Ascending aorta (tissue), 2 donors: ENCODE measurements at places on chromosomes 16 and 17. TPM values are rescaled to one million over a fixed set of nuclear protein-coding genes. Genes with fewer than 3 reads are reported as not detected.

The TMEM219 gene
- total RNA-seq = 49.2 TPM

DNA sequence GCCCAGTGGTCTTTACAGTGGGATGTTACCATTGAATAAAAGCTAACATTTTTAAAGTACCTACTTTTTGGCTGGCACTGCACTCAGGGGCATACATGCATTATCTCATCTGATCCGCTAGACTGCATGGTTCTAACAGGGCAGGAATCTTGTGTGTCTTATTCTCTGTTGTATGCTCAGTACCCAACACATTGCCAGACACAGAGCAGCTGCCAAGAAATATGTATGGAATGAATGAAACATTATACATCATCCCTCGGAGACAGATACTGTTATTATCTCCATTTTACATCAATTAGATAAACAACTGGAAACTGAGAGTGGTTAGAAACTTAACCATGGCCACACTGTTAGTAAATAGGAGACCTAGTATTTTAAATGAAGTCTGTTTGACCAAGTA is 74.1 kb upstream of the CDH11 start:
- H3K27ac ChIP-seq = no peak overlapping the region
- H3K4me3 ChIP-seq = no peak overlapping the region
- DNase-seq = no peak
- H3K27me3 ChIP-seq = no peaks in the 10 kb centered on the region

DNA sequence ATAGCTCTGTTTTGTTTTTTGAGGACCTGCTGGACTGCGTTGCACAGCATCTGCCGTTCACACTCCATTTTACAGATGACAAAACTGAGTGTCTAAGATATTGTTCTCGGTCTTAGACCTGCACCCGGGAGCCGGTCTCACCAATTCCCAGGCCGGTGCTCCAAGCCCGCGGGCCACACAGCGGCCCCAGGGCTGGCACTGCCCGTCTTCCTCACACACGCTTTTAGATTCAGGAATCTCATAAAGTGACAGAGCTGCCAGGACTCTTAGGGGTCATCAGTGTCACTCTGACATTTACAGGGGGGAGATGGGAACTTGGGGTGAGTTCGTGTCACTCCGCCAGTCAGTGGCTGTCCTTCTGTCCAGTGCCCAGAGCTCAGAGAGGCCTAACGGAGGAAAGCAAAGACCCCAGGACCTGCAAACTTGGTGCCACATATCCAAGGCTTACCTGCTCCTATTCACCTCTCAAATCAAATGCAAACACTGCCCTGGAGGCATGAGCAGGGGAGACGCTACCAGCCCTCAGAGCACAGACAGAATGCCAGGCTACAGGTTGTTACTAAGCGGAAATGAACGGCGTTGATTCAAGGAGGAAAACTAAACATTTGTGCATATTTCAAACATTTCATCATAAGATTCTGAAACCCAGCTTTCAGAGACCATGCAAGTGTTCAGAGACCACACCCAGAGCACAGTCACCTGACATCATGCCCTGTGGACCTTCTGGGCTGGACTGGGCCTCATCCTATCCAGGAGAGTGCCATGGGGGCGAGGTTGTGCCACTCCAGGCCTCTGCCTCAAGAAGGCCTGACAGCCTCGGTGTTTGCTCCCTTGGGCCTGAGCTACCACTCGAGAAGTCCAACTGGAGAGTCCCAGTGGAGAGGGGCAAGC is 29.5 kb downstream of the TNFRSF13B start:
- H3K4me3 ChIP-seq = no peak overlapping the region
- no peaks in the 10 kb centered on the region for H3K4me1 ChIP-seq
- H3K27me3 ChIP-seq = no peaks in the 10 kb centered on the region
- DNase-seq = no peak
- H3K36me3 ChIP-seq = no peaks in the 10 kb centered on the region

DNA sequence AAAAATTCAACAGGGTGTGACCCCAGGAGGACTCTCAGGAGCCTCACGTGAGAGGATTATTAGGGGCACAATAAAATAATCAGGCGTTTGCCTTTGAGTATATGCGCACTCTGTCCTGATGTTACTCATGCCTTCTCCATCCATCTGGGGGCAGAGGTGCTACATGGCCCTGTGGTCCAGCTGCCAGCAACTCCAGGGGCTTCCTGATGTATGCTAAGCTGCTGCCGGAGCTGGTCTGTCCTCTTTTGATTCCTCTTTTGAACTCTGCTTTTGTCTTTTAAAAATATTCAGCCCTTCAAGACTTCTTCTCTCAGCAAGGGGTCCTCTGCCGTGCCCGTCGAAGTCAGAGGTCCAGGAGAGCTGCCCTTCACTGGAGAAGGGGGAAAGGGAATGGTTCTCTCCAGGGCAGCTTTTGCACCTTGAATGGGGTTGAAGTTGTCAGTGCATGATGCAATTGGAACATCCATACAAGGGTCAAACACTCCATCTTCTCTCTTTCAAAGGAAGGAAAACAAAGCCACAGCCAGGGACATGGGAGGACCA is 431.4 kb downstream of the SHISA9 start:
- no peaks in the 10 kb centered on the region for H3K27me3 ChIP-seq
- no peaks in the 10 kb centered on the region for H3K36me3 ChIP-seq
- H3K27ac ChIP-seq = no peak overlapping the region

The HS3ST3B1 gene
- total RNA-seq = 14.6 TPM

DNA sequence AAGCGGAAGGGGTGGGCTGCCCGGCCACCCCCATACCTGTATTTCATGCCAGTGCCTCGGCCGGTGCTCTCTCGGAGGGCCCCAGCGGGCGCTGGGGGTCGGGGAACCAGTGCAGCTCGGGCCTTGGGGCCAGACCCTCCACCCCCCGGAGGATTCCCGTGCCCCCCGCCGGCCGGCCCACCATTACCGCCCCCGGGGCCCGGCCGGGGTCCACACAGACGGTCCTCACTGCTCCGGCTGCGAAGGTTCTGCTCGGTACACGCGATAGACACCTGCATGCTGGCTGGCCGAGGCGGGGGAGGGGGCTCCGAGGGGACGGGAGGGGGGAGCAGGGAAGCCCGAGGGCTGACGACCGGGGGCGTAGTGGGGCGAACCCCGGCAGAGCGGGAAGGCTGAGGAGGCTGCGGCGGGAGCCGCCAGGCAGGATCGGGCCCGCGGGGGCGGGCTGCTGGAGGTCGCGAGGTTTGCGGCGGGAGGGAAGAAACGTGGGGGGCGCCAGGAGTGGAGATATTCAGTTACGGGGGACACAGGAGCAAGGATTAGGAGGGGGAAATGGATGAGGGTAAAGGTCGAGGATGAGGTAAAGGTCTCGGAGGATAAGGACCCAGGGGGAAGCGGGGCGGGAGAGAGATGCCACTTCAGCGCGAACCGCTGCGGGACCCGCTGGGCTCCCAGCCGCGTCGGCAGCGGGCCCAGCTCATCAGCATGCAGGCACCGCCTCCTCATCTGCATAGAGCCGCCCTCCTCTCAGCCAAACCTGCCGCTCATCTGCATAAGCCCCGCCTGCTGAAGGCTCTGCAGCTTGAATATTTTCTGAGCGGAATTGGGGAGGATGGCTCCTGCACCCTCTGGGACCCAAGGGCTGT is at the start of gene KCNAB3:
TSS of gene KCNAB3 (minus strand) at position 699 of the 866 bp plus-strand sequence. CDS start at position 278, 421 bp downstream.
- H3K4me3 ChIP-seq = no peak within 1 kb of the TSS
- H3K27ac ChIP-seq = no peak within 1 kb of the TSS
- H3K36me3 ChIP-seq = peaks cover under 1% of the 10 kb centered on the region

The KRTAP4-9 gene
- total RNA-seq = not detected

DNA sequence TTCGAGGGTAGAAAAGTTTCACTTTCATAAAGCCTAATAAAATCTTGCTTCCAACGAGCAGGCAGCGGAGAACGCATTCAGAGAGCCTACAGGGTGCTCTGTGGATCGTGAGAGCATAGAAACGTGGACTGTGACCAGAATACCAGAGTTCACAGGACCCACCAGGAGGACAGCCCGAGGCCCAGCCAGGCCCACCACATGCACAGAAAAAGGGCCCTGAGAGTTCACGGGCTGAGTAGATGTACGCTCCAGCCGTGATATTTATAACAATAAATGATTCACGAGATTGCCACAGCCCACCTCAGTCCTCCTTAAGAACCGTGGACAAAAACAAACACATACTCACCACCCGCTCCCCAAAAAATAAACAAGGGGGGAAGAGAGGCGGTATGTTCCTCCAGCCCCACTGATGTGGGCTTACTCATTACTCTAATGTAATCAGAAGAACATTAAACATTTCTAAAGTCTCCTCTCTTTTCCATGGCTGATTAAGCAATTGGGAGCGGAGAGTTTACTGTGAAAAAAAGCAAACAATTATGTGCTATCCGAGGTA is 207.2 kb downstream of the C16orf78 start:
- no peak overlapping the region for H3K27ac ChIP-seq
- no peak overlapping the region for H3K4me3 ChIP-seq
- no peaks in the 10 kb centered on the region for H3K27me3 ChIP-seq
- no peaks in the 10 kb centered on the region for H3K36me3 ChIP-seq
- DNase-seq = no peak

The NDEL1 gene
- 103 TPM for total RNA-seq

- no peaks in the 10 kb centered on the region for H3K36me3 ChIP-seq
- no peaks in the 10 kb centered on the region for H3K4me1 ChIP-seq
- H3K27me3 ChIP-seq = no peaks in the 10 kb centered on the region
- DNase-seq = no peak
- peak overlapping the region; percentile 74 for H3K27ac ChIP-seq
Measured at GRCh38 chr17:55710829-55711496, 11.7 kb downstream of the TMEM100 start.

The RTN4RL1 gene
- 11.5 TPM for total RNA-seq

The PRSS27 gene
- not detected for total RNA-seq

The AATK gene
- 20.6 TPM for total RNA-seq

DNA sequence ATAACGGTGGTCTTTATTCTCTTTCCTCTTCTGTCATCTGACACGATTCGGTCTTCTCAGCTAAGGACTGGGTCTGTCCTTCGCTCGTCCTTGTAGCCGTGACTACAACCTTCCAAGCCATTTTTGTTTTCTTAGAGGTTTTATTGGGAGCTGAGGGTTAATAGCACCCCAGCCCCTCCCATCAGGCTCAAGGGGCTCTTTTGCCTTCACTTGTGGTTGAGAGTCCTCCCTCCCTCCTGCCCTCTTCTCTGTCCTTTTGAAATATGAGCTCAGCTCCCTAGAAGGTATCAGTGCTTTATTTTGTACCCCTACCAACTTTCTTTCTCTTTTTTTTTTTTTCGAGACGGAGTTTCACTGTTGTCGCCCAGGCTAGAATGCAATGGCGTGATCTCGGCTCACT is 24.7 kb downstream of the SOCS3 start:
- no peaks in the 10 kb centered on the region for H3K36me3 ChIP-seq
- H3K4me1 ChIP-seq = no peaks in the 10 kb centered on the region
- no peak overlapping the region for H3K27ac ChIP-seq
- no peak for DNase-seq
- no peaks in the 10 kb centered on the region for H3K27me3 ChIP-seq

GRCh38 chr16:28000314-28001169 is 63.0 kb downstream of the GSG1L start:
- H3K4me1 ChIP-seq = no peaks in the 10 kb centered on the region
- DNase-seq = no peak
- no peaks in the 10 kb centered on the region for H3K27me3 ChIP-seq
- H3K27ac ChIP-seq = no peak overlapping the region

DNA sequence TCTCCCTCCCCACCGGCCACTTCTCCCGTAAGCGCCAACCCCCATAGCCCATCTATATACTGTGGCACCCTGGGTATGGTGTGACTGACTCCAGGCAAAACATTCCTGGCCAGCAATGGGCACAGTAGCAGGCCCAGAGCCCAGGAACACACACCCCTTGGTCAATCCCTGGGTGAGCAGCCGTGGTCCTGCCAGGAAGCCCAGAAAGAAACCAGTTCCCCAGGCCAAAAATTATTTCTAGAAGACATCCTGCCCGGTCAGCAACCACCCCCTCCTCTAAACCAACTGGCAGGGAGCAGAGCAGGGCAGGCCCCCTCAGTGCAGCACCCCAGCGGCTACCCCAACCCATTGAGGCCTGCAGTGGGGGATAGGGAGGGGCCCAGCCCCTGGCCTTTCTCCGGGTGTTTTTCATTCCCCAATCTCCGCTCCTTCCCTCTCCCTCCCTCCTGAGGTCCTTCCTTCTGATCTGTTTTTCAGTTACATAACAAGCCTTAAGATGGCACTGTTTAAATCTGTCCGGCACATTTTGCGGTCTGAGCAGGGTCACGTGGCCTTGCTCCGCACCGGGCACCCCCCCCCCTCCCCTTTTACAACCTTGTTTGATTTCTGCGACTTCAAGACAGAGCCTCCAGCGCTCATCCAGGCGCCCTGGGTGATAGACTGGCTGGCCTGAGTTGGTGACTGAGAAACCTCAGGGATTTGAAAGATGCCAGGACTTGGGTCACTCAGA is 2.0 kb downstream of the NPTX1 start:
- no peak for DNase-seq
- peaks cover 34% of the 10 kb centered on the region for H3K4me1 ChIP-seq
- H3K27me3 ChIP-seq = peaks cover 35% of the 10 kb centered on the region

The MYOCD gene
- total RNA-seq = 153 TPM

DNA sequence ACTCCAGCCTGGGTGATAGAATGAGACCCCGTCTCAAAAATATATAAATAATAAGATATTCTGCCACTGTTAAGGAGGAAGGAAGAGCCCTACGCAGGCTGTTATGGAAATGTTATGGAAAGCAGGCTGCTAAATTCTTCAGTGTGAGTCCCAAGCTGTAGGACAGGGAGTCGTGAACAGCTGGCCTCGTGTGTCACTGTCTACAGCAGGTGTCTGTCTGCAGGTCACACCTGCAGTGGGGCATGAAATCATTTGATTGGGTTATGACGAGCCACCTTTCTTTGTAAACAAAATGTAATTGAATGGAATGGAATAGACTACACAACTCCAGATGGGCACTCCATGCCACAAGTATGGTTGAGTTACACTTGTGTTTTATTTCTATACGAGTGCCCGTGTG is 15.6 kb upstream of the LITAF start:
- no peaks in the 10 kb centered on the region for H3K36me3 ChIP-seq
- no peak overlapping the region for H3K27ac ChIP-seq
- H3K4me1 ChIP-seq = peaks cover 15% of the 10 kb centered on the region
- DNase-seq = no peak
- no peak overlapping the region for H3K4me3 ChIP-seq

- no peak overlapping the region for H3K27ac ChIP-seq
- H3K4me1 ChIP-seq = no peaks in the 10 kb centered on the region
- H3K36me3 ChIP-seq = no peaks in the 10 kb centered on the region
- H3K27me3 ChIP-seq = no peaks in the 10 kb centered on the region
- H3K4me3 ChIP-seq = no peak overlapping the region
Measured at GRCh38 chr17:38338053-38338452, 5.7 kb downstream of the GPR179 start.

The DNAH2 gene
- total RNA-seq = 0.43 TPM
